ENCODE measurements at places on chromosomes 6 and 20. TPM values are rescaled to one million over a fixed set of nuclear protein-coding genes. Genes with fewer than 3 reads are reported as not detected.

The KCNK16 gene
- not detected for total RNA-seq

The NKAIN4 gene
- 5.2 TPM for total RNA-seq

The ASXL1 gene
- 34.2 TPM for total RNA-seq

The ECT2L gene
- not detected for total RNA-seq

The SLC26A8 gene
- not detected for total RNA-seq

The MRAP2 gene
- 2.0 TPM for total RNA-seq

The CNKSR3 gene
- 6.9 TPM for total RNA-seq

The PDYN gene
- total RNA-seq, result not detected

The AVP gene
- total RNA-seq, result not detected

The DOK5 gene
- not detected for total RNA-seq

The HSPA12B gene
- 0.39 TPM for total RNA-seq

The TMEM239 gene
- total RNA-seq, result not detected

The PFDN6 gene
- total RNA-seq, result 113 TPM

The AKAP12 gene
- 143 TPM for total RNA-seq

The PRSS16 gene
- total RNA-seq, result 2.5 TPM

The ENPP5 gene
- total RNA-seq, result not detected

The PKIB gene
- total RNA-seq, result 1.6 TPM

The MROH8 gene
- total RNA-seq, result 1.7 TPM

The KCNQ2 gene
- total RNA-seq, result 0.58 TPM

The CST7 gene
- not detected for total RNA-seq

The AIF1 gene
- not detected for total RNA-seq

The C6orf52 gene
- 2.1 TPM for total RNA-seq

The AGPAT1 gene
- total RNA-seq, result 39.1 TPM

The SLPI gene
- 11.8 TPM for total RNA-seq

The PROKR2 gene
- total RNA-seq, result not detected
